ENCODE measurements at places on chromosomes 6 and 20. TPM values are rescaled to one million over a fixed set of nuclear protein-coding genes. Genes with fewer than 3 reads are reported as not detected.

GRCh38 chr20:11716239-11716944 is 201.3 kb upstream of the BTBD3 start:
- H3K4me3 ChIP-seq, result no peak overlapping the region
- no peaks in the 10 kb centered on the region for H3K36me3 ChIP-seq
- DNase-seq, result no peak

GRCh38 chr6:13302291-13302690 is 26.0 kb downstream of the TBC1D7 start:
- H3K36me3 ChIP-seq, result peaks cover 18% of the 10 kb centered on the region
- H3K4me3 ChIP-seq, result no peak overlapping the region
- peak overlapping the region; percentile 90 for H3K27ac ChIP-seq
- H3K4me1 ChIP-seq, result peaks cover 33% of the 10 kb centered on the region
- DNase-seq, result no peak

- H3K4me1 ChIP-seq, result no peaks in the 10 kb centered on the region
- DNase-seq, result no peak
- no peak overlapping the region for H3K4me3 ChIP-seq
- H3K27ac ChIP-seq, result no peak overlapping the region
- H3K27me3 ChIP-seq, result no peaks in the 10 kb centered on the region
- H3K36me3 ChIP-seq, result no peaks in the 10 kb centered on the region
These were observed 42.0 kb upstream of the MCHR2 start for GRCh38 chr6:100035873-100036653.

- peaks cover 2% of the 10 kb centered on the region for H3K27me3 ChIP-seq
- H3K4me3 ChIP-seq, result no peak overlapping the region
- no peak overlapping the region for H3K27ac ChIP-seq
- no peaks in the 10 kb centered on the region for H3K36me3 ChIP-seq
- H3K4me1 ChIP-seq, result no peaks in the 10 kb centered on the region
- DNase-seq, result no peak
These were observed 119.6 kb downstream of the TFAP2C start for GRCh38 chr20:56748476-56749377.

GRCh38 chr6:163008186-163008585 is 280.4 kb downstream of the PACRG start:
- H3K27me3 ChIP-seq, result no peaks in the 10 kb centered on the region
- no peak overlapping the region for H3K4me3 ChIP-seq
- no peak overlapping the region for H3K27ac ChIP-seq
- no peak for DNase-seq
- H3K4me1 ChIP-seq, result no peaks in the 10 kb centered on the region
- no peaks in the 10 kb centered on the region for H3K36me3 ChIP-seq

GRCh38 chr6:3801960-3802359 is 47.2 kb upstream of the FAM50B start:
- no peak overlapping the region for H3K4me3 ChIP-seq
- peaks cover 32% of the 10 kb centered on the region for H3K4me1 ChIP-seq
- no peaks in the 10 kb centered on the region for H3K27me3 ChIP-seq
- DNase-seq, result peak; percentile 56
- no peaks in the 10 kb centered on the region for H3K36me3 ChIP-seq

Gene SPATA25
- 2.4 TPM for total RNA-seq

Gene UBR2
- total RNA-seq, result 14.2 TPM
